ENCODE measurements at places on chromosomes 6 and 20.

DNA sequence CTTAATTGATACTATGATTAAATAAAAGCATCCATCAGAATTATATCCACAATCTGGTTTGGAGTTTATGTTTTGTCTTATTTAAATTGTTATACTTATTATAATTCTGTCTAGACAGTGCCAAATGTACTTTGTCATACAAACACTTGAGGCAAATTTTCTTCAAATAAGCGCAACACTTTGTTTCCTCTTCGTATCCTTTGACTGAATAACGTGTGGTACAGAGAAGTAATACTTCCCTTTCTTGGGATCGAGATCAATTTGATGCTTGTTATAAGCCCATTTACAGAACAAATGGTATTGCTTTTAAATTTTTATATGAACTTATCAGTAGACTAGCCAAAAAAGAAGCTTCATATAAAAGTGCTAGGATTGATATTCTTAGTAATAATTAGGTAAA, 111.0 kb downstream of the ATG5 start:
- no peak for DNase-seq

GRCh38 chr6:166542580-166542912, 43.9 kb downstream of the RAMACL start:
- DNase-seq = no peak

- DNase-seq = no peak
Observed at GRCh38 chr20:47317127-47317895, 39.2 kb downstream of the ZMYND8 start.

DNA sequence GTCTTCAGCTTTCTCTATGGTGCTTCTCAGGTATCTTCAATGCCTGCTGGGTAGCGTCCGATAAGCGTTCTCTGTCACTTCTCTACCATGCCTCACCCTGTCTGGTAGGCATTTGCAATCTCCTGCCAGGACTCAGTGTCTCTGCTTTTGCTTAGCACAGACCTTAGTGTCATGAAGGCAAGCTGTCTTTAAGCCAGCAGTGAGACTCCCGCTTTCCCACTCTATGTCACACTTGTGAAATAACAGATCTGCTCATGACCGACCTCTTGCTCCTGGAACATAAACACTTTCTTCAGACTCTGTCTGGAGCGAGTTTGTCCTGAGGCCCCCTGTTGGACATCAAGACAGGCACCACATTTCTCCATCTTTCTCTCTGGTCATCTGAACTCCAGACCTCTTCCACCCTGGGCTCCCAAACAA, 17.0 kb downstream of the ADGRB3 start:
- no peak for DNase-seq

DNA sequence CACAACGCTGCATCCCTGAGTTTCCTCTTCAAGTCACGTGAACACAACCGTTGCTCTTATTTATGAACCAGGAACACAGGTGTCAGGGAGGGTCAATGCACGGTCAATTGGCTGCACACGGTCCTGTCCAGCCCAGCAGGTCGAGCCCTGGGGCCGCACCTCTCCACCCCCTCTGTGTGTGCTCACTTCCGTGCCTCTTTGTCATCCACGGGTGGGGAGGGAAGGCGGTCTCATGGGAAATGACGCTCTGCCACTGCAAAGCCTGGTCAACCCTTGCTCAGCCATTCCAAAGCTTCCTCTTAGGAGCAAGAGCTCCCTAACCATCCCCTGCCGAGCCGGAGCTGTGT, 38.7 kb downstream of the DACT2 start:
- DNase-seq = no peak

- DNase-seq = no peak
Observed at GRCh38 chr6:10140824-10141223, 274.1 kb downstream of the TFAP2A start.

Measured in D721Med (cell line).